ENCODE measurements at places on chromosomes 3 and 15.

GRCh38 chr15:64690578-64691296, 84.7 kb downstream of the RBPMS2 start:
- DNase-seq = no peak

DNA sequence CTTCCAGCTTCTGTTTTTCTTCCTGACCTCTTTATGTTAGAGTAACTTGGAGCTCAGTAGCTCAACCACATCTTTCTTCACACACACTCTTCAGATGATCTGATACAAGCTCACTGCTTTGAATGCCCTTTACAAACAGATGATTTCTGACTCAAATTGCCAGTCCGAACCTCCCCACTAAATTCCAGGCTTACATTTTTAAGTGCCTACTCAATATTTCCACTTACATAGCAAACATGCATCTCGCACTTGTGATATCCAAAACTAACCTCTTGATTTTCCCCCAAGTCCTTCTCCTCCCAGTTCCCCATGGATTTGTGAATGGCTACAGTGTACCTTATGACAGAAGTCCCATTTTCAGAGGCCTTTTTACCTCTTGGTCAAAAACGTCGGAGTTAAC, 139.1 kb downstream of the GBE1 start:
- DNase-seq = no peak

DNA sequence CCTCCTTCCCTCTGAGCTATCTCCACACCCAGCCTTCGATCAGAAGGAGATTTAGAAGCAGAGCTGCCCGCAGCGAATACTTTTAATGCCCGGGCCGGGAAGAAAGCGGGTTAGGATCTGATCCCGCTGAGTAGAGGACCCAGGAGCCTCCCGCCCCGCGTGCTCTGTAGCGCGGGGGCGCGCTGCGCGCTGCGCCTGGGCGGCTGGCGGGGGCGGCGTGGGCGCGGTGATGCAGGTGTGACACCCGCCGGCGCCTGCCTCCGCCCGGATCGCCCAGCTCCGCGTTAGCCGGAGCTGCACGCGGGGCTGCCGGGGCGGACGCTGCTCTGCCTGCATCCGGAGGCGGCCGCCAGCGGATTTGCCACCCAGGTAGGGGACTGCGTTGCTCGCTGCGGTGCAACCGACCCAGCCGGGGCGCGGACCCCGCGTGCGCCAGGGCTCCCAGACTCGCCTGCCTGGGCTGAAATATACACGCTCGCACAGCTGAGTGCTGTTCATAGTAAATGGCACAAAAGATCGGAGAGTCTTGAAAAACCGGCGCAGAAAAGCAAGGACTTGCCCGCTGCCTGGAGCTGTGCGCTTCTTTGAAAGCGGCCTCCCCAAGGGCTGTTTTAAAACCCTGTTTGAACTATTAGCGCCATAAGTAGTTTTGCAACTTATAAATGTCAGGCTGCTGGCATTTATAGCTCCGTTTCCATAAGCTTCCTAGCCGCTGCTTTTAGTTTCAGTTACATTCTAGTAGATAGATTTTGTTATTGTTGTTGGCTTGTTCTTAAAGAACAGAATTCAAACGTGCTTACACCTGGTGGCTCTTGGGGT, at the start of gene SV2B:
SV2B (plus strand) TSS at position 263 of the 819 bp plus-strand sequence. CDS start 126,007 bp downstream, outside the sequence.
- DNase-seq = no peak

GRCh38 chr3:34157491-34157890, 359.1 kb downstream of the PDCD6IP start:
- DNase-seq = no peak

DNA sequence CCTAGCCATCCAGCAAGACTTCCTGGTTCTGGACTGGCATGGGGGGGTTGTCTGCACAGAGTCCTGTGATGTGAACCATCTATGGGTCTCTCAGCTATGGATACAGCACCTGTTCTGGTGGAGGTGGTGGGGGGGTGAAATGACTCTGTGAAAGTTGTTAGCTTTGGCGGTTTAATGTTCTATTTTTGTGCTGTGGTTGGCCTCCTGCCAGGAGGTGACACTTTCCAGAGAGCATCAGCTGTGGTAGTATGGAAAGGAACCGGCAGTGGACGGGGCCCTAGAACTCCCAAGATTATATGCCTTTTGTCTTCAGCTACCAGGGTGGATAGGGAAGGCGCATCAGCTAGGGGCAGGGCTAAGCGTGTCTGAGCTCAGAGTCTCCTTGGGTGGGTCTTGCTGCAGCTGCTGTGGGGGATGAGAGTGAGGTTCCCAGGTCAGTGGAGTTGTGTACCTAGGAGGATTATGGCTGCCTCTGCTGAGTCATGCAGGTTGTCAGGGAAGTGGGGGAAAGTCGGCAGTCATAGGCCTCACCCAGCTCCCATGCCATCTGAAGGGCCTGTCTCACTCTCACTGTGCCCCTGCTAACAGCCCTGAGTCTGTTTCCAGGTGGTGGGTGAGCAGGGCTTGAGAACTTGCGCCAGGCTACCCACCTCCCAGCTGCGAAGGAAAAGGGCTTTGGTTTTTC, 7.1 kb upstream of the LARS2 start:
- no peak for DNase-seq

GRCh38 chr3:189076449-189076848, 95.3 kb upstream of the TPRG1 start:
- no peak for DNase-seq

DNA sequence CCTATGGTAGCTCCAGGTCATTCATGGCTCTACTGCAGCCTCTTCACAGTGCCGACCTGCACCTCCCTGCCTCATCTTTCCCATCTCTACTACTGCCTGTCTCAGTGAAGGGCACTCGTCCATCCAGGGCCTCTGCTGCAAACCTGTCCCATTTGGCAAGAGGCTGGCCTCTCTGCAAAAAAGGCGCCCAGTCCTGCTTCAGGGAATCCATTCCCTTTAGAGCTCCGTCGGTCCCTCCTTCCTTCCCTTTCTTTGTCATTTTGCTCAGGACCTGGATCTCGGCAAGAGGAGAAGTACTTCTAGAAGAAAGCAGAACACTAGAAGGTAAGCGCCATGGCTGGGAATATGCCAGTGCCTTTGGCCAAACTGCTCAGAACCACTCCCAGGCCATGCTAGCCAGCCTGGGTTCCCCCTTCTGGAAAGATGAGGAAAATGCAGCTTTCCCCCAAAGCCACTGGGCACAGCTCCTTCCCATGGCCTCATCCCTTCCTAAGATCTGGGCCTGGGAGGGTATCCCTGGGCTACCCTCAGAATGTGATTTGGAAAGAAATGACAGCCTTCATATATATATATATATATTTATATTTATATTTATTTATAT, 6.4 kb upstream of the ISL2 start:
- DNase-seq = no peak

GRCh38 chr3:47664519-47664918, 85.9 kb upstream of the CSPG5 start:
- no peak for DNase-seq

DNA sequence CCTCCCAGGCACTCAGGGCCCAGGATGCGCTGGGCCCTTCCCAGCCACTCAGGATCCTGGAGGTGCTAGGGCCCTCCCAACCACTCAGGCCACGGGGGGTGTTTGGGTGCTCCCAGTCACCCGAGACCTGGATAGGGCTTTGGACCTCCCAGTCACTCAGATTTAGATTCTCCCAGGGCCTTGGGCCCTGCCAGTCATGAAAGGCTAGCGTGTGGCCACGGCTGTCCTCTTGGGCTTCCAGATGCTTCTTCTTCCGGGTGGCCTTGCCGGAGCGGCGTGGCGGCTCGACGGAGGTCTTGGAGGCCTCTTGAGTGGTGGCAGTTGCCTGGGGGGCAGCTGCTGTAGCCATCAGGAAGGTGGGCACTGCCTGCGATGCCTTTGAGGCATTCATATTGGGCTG, 2.8 kb downstream of the MAGEL2 start:
- no peak for DNase-seq
